ENCODE measurements at places on chromosomes 6 and 20. TPM values are rescaled to one million over a fixed set of nuclear protein-coding genes. Genes with fewer than 3 reads are reported as not detected.
A peak's percentile ranks its signal among the peaks of the same experiment; 100 is the strongest.

- DNase-seq: no peak
Measured at GRCh38 chr6:142885182-142885867, 59.7 kb downstream of the HIVEP2 start.

RAET1E gene
- 0.66 TPM for total RNA-seq

GRCh38 chr6:17214106-17214505 is 67.1 kb upstream of the RBM24 start:
- no peak for DNase-seq

DNA sequence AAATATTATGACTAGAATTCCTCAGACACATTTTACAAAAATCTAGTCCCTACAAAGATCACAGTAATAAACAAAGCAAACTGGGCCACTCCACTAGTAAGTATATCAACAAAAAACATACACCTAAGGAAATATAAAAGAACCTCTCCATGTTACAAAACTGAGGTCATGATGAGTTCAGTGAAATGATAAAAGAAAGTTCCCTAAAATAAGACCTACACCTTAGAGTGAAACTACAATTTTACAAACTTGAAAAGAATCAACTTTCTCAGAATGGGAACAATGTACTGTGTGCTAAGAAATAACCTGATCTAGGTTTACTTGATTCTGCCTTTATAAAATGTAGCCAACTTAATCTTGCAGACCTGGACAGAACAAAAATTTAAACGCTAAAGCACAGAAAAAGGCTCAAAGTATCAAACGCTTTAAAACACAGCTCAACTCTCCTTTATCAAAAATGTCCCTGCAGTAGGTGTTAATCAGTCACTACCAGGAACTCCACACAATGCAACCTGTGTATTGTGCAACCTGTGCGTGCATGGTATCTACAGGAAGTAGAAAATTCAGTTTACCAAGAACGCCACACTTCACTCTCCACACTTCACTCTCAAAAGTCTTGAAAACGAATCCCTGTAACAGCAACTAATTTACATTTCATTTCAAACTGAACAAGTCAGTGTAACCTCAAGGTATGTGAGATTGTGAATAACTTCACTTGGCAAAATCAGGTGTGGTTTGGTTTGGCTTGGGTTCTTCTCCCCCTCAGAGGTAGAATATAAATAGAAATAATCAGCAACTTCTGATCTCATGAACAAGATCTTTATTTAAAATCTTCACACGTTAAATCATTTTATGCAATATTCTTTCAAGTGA is 1.8 kb downstream of the RALGAPA2 start:
- no peak for DNase-seq

- DNase-seq: no peak
Measured at GRCh38 chr6:41684311-41685180, 46.3 kb downstream of the MDFI start.

GRCh38 chr6:53598265-53598907 is 53.5 kb upstream of the GCLC start:
- DNase-seq: no peak

- no peak for DNase-seq
Measured at GRCh38 chr6:143234734-143235133, 174.0 kb downstream of the AIG1 start.

- DNase-seq: no peak
Measured at GRCh38 chr6:149194820-149195558, 122.5 kb upstream of the TAB2 start.

GRCh38 chr6:13667655-13668054 is 44.0 kb downstream of the RANBP9 start:
- no peak for DNase-seq

DNA sequence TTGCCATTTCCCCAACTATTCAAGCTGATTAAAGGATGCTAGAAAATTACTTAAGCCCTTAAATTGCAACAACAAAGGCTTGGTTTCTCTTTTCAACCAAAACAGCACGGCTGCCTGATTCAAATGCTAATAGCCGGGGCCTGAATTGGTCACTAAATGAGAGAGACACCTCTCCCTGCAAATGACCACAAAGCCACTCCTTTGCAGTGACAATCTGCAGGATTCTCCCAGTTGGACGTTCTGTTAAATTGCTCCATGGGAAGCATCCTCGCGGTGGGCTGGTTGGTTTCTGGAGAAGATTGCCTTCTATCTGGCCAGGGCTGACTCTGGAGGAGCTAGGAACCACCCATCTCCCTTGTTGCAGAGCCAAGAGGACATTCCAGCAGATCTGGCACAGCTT is 29.7 kb upstream of the TBXT start:
- no peak for DNase-seq

GABRR1 gene
- total RNA-seq: not detected

- DNase-seq: peak; percentile 26
Measured at GRCh38 chr20:63947638-63948456, 8.4 kb downstream of the UCKL1 start.

FAM209B gene
- not detected for total RNA-seq

DNA sequence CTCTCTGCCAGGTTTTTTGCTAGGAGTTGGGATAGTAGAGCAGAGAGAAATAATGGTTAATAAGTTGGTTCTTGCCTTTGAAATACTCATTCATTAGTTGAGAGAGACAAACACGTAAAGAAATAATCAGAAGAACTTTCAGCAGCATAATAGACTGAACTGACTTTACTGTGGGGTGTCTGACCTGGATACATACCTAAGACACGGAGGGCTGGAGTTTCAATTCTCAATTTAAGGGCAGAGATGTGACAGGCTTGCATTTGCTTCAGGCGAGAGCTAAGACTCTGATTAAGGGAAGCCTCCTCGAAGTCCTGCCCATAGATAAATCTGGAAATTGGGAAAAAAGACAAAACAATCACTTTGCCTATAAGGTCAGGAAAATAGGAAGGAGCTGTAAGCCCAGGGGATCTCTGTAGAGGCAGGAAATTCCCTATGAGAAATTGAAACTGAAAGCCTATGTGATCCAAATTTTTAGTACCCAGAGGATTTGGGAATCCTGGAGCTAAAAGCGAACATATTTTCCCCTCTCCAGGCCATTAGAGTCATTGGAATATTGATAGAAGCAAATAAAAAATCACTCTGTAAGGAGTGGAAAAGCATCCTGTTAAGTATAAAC is 276.8 kb downstream of the PHACTR1 start:
- no peak for DNase-seq

- no peak for DNase-seq
Measured at GRCh38 chr6:46128476-46128875, 1.3 kb upstream of the ENPP4 start.

SLC12A5 gene
- not detected for total RNA-seq

GRCh38 chr6:19463925-19464324 is 373.2 kb upstream of the ID4 start:
- no peak for DNase-seq

GRCh38 chr6:150410399-150410798 is 41.6 kb downstream of the IYD start:
- peak; percentile 32 for DNase-seq

GRCh38 chr6:81446509-81446908 is 306.0 kb downstream of the TENT5A start:
- DNase-seq: no peak

CHRNA4 gene
- total RNA-seq: not detected

DNA sequence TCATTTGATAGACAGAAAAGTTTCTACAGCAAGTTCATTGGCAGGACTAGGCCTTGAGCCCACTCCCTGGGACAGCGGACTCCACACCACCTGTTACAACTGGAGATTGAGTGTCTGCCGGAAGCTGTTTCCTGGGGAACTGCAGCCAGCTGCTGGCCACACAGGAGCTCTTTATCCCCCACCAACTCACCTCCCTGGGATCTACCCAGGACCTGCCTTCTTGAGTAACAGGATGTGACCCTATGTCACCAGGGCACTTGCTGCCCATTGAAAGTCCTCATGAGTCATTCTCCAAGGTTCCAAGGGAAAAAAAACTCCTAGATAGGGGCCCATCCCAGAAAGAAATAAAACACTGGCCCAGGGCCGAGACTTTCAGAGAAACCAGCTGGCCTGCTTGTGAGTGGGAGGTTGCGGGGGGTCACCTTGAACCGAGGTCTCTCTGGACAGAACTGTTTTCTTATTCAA is 37.4 kb upstream of the SLC9A8 start:
- peak; percentile 48 for DNase-seq

DNA sequence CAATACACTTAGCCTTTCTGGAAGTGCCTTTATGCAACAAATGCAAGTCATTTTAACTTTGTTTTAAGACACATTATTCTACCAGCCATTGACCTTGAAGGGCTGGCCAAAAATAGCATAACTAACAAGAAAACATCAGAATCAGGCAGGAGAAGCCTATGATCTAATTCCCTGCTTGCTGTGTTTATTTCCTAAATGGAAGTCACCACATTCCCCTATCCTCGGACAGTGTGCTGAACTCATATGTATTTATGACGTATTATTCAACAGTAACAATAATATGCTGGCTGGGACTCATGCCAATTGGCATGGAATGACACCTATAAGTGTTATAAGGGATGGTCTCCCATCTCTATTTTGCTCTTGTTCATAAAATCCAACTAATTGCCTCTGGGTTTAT is 140.7 kb downstream of the MAP3K7 start:
- DNase-seq: no peak

DNA sequence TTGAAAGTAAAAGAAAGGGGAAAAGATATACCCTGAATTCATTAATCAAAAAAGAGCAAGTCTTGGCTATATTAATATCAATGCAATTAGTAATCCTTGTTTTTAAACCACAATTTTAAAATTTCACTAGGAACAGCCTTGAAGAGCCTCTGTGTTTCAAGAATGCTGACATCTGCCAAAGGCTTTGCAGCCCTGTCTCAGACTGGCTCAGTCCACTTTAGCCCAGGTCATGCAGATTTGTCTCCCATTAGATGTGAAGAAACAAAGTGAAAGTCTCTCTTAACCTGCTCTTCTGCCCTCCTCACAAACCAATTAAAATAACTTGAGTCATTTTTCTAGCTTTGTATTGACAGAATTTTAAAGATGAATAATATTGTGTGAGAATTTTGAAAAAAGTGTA is 102.7 kb upstream of the CARMIL1 start:
- DNase-seq: no peak

GRCh38 chr6:1328129-1328800 is 16.4 kb downstream of the FOXQ1 start:
- DNase-seq: no peak
